ENCODE measurements at places on chromosomes 5 and 9. TPM values are rescaled to one million over a fixed set of nuclear protein-coding genes. Genes with fewer than 3 reads are reported as not detected.

The ANKRD18A gene
- total RNA-seq: not detected

The PCDHA3 gene
- total RNA-seq: 0.26 TPM

The OTULINL gene
- total RNA-seq: 0.17 TPM

The CERCAM gene
- total RNA-seq: 64.2 TPM

GRCh38 chr5:143206196-143207053, 197.1 kb downstream of the NR3C1 start:
- H3K27me3 ChIP-seq: no peaks in the 10 kb centered on the region
- no peaks in the 10 kb centered on the region for H3K36me3 ChIP-seq
- H3K4me3 ChIP-seq: no peak overlapping the region

GRCh38 chr9:27532046-27532445, 2.4 kb upstream of the MOB3B start:
- H3K27me3 ChIP-seq: peaks cover 11% of the 10 kb centered on the region
- peaks cover 7% of the 10 kb centered on the region for H3K4me1 ChIP-seq
- H3K27ac ChIP-seq: no peak overlapping the region
- no peak for DNase-seq
- no peaks in the 10 kb centered on the region for H3K36me3 ChIP-seq

DNA sequence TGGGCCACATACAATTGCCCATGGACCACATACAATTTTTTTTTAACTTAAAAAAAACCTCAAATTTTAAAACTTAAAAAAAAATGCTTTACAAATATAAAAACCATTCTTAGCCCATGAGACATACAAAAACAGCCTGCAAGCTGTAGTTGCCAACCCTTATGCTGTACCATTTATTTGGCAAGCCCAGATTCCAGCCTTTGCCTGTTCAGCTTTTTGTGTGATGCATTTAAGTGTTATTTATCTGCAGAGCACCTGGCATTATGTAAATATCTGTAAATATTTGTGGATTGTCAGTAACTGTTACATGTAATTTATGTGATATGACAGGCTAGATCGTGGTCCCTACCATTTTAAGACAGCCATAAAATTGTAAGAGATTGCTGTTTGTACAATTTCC, 32.6 kb downstream of the HEXB start:
- DNase-seq: no peak
- H3K4me3 ChIP-seq: no peak overlapping the region
- no peaks in the 10 kb centered on the region for H3K27me3 ChIP-seq
- no peaks in the 10 kb centered on the region for H3K4me1 ChIP-seq

DNA sequence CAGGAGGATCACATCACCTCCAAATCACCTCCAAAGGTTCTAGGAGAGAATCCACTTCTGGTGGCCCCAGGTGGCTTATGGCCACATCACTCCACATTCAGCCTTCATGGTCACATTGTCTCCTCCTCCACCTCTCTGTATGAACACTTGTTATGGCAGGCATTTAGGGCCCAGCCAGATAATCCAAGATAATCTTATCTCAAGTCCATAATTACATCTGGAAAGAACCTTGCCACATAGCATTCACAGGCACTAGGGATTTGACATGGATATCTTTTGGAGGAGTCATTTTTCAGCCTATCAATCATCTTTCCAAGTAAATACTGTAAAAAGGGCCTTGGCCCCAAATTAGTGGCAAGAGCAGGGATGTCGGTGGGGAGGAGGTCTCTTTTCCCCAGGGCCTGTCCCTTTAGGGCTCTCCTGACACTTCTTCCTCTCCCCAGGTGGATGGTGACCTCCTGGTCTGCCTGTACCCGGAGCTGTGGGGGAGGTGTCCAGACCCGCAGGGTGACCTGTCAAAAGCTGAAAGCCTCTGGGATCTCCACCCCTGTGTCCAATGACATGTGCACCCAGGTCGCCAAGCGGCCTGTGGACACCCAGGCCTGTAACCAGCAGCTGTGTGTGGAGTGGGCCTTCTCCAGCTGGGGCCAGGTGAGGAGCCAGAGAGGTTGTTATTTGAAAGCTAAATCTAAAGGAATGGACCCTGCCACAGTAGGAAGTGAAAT, 140.9 kb downstream of the SAXO1 start:
- no peak for DNase-seq
- no peaks in the 10 kb centered on the region for H3K36me3 ChIP-seq
- no peaks in the 10 kb centered on the region for H3K4me1 ChIP-seq

GRCh38 chr5:106454651-106455415, 1215.9 kb downstream of the EFNA5 start:
- no peak overlapping the region for H3K4me3 ChIP-seq
- no peaks in the 10 kb centered on the region for H3K36me3 ChIP-seq
- no peaks in the 10 kb centered on the region for H3K4me1 ChIP-seq

- no peak overlapping the region for H3K4me3 ChIP-seq
- no peaks in the 10 kb centered on the region for H3K27me3 ChIP-seq
- H3K4me1 ChIP-seq: no peaks in the 10 kb centered on the region
- DNase-seq: no peak
- H3K27ac ChIP-seq: no peak overlapping the region
Measured at GRCh38 chr9:71920456-71921189, 9.2 kb downstream of the C9orf85 start.

GRCh38 chr9:109926421-109926869, 146.4 kb downstream of the PALM2AKAP2 start:
- H3K4me3 ChIP-seq: no peak overlapping the region
- no peak for DNase-seq
- H3K27me3 ChIP-seq: no peaks in the 10 kb centered on the region
- no peaks in the 10 kb centered on the region for H3K36me3 ChIP-seq
- no peak overlapping the region for H3K27ac ChIP-seq
- no peaks in the 10 kb centered on the region for H3K4me1 ChIP-seq

DNA sequence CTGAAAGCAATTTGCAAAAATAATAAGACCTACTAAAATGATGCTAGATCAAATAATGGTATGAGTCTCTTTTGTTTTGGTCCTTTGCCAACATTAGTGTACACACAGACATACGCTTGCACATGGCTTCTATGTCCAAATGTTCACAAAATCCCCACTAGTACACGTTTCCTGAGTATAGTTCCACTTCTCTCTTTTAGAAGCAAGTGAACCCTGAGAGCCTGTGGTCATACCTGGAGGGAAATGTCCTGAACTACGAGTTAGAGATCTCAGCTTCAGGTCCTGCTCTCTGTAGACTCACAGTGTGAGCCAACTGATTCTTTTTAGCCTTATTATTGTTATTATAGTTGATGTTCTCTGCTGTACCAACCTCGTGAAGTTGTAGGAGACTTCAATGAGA, 47.3 kb upstream of the ACTBL2 start:
- no peaks in the 10 kb centered on the region for H3K27me3 ChIP-seq
- no peaks in the 10 kb centered on the region for H3K4me1 ChIP-seq
- H3K27ac ChIP-seq: no peak overlapping the region
- no peak overlapping the region for H3K4me3 ChIP-seq
- DNase-seq: no peak
- no peaks in the 10 kb centered on the region for H3K36me3 ChIP-seq

DNA sequence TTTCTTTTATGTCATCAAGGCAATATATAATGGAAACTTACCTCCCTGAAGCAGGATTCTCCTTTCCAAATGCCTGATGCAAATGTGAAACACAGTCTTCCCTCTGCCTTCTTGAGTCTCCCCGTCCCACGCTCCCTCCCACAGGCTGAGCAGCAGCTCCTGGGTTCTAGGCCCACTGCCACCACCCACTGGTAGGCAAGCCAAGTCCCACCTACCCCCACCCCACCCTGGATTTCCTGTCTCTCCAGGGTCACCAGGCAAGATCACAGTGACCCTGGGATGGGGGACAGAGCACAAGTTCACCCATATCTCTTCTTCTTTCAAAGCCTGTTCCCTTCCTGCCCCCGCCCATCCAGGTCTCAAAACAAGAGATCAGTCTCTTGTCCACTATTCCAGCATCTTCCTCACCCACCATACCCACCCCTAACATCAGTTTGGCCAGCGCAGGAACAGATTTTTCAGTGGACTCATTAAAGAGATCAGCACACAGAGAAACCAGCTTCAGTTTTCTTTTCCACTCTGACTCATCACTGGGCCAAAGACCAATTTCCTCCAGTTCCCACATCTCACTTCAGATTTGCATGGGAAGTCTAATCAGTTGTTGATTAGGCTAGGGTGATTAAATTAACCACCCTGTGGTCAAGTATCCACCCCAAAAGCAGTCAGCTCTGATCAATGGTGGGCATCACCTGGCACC, 151.5 kb downstream of the ACTL7B start:
- H3K27ac ChIP-seq: no peak overlapping the region
- H3K27me3 ChIP-seq: no peaks in the 10 kb centered on the region
- DNase-seq: peak; percentile 26
- no peaks in the 10 kb centered on the region for H3K36me3 ChIP-seq
- no peak overlapping the region for H3K4me3 ChIP-seq

GRCh38 chr9:123376218-123377071, 20.4 kb downstream of the CRB2 start:
- no peaks in the 10 kb centered on the region for H3K4me1 ChIP-seq
- no peaks in the 10 kb centered on the region for H3K36me3 ChIP-seq
- no peak for DNase-seq
- H3K27me3 ChIP-seq: peaks cover 37% of the 10 kb centered on the region

DNA sequence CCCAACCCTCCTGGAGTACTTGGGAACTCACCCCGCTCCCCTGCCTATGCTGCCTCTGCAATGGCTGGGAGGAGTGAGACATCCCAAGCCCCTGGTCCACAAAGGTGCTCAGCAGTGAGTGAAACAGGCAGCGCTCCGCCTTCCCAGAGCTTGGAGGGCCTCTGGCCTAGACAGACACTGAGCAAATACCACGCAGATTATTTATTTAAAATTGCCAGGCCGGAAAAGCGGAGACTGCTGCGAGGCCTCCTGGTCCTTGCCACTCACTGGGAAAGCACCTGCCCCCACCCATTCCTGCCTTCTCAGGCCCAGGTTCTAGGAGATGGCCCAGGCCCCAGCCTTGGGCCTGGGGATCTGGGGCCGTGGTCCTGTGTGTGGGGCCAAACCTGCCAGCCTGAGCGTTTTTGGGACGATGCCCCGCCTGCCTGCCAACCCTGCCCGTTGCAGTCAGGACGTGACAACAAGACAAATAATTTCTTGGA, 17.4 kb downstream of the FGF18 start:
- H3K27me3 ChIP-seq: no peaks in the 10 kb centered on the region
- H3K36me3 ChIP-seq: no peaks in the 10 kb centered on the region
- no peak overlapping the region for H3K4me3 ChIP-seq
- no peak for DNase-seq

All from fibroblast of lung (primary cell).